Fibroblast of lung (primary cell): ENCODE measurements at places on chromosomes 7 and 10. TPM values are rescaled to one million over a fixed set of nuclear protein-coding genes. Genes with fewer than 3 reads are reported as not detected.

DNA sequence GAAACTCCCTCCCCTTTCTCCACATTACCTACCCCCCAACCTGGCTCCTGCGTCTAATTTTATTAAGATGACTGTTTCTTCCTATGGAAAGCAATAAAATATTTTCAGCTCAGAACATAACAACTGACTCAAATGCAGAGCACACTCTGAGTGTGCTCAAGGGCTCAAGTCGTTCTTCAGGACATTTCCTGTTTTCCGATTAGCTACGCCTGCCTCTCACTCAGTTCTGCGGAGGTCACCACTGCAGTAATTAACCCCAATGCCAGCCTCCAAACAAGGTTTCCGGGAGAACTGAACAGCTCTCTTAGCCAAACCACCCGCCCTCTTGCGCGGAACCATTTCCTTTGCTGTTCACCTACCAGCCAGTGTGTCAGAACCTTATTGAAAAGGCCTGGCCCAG is 19.3 kb downstream of the MYOF start:
- no peaks in the 10 kb centered on the region for H3K27me3 ChIP-seq
- peak; percentile 46 for DNase-seq
- no peak overlapping the region for H3K4me3 ChIP-seq
- H3K36me3 ChIP-seq, result peaks cover 3% of the 10 kb centered on the region
- peaks cover 66% of the 10 kb centered on the region for H3K4me1 ChIP-seq

- H3K4me3 ChIP-seq, result no peak overlapping the region
- H3K36me3 ChIP-seq, result no peaks in the 10 kb centered on the region
- no peaks in the 10 kb centered on the region for H3K27me3 ChIP-seq
- peaks cover 19% of the 10 kb centered on the region for H3K4me1 ChIP-seq
- H3K27ac ChIP-seq, result no peak overlapping the region
- no peak for DNase-seq
These were observed 23.1 kb downstream of the AGAP3 start for GRCh38 chr7:151109094-151110048.

TNRC18 gene
- 32.1 and 38.5 TPM in 2 replicates for total RNA-seq

MBLAC1 gene
- 1.8 and 2.5 TPM in 2 replicates for total RNA-seq

LRRC18 gene
- under 0.01 and 0.66 TPM in 2 replicates for total RNA-seq

GRCh38 chr10:127386606-127387327 is 162.3 kb upstream of the NPS start:
- no peak overlapping the region for H3K27ac ChIP-seq
- H3K4me1 ChIP-seq, result no peaks in the 10 kb centered on the region
- DNase-seq, result no peak
- no peaks in the 10 kb centered on the region for H3K27me3 ChIP-seq
- H3K4me3 ChIP-seq, result no peak overlapping the region

- peak; percentile 36 for DNase-seq
- H3K27ac ChIP-seq, result no peak overlapping the region
- H3K4me3 ChIP-seq, result no peak overlapping the region
- no peaks in the 10 kb centered on the region for H3K27me3 ChIP-seq
- H3K4me1 ChIP-seq, result no peaks in the 10 kb centered on the region
These were observed 48.7 kb upstream of the DYNC1I1 start for GRCh38 chr7:95723583-95724180.

NPC1L1 gene
- total RNA-seq, result under 0.01 TPM in 2 replicates

TMEM176A gene
- 14.2 and 61.1 TPM in 2 replicates for total RNA-seq

SFTPA2 gene
- not detected in 2 replicates for total RNA-seq

- H3K4me3 ChIP-seq, result no peak overlapping the region
- H3K4me1 ChIP-seq, result peaks cover 5% of the 10 kb centered on the region
- no peaks in the 10 kb centered on the region for H3K27me3 ChIP-seq
- DNase-seq, result peak; percentile 54
- H3K36me3 ChIP-seq, result no peaks in the 10 kb centered on the region
These were observed 177.9 kb downstream of the RPS24 start for GRCh38 chr10:78211561-78212051.

- H3K4me1 ChIP-seq, result no peaks in the 10 kb centered on the region
- H3K36me3 ChIP-seq, result no peaks in the 10 kb centered on the region
- H3K4me3 ChIP-seq, result no peak overlapping the region
These were observed 72.6 kb downstream of the COPG2 start for GRCh38 chr7:130595986-130596385.

- no peaks in the 10 kb centered on the region for H3K27me3 ChIP-seq
- DNase-seq, result no peak
- no peak overlapping the region for H3K27ac ChIP-seq
- no peak overlapping the region for H3K4me3 ChIP-seq
- H3K36me3 ChIP-seq, result no peaks in the 10 kb centered on the region
- no peaks in the 10 kb centered on the region for H3K4me1 ChIP-seq
These were observed 78.9 kb downstream of the SRI start for GRCh38 chr7:88140947-88141346.

DNA sequence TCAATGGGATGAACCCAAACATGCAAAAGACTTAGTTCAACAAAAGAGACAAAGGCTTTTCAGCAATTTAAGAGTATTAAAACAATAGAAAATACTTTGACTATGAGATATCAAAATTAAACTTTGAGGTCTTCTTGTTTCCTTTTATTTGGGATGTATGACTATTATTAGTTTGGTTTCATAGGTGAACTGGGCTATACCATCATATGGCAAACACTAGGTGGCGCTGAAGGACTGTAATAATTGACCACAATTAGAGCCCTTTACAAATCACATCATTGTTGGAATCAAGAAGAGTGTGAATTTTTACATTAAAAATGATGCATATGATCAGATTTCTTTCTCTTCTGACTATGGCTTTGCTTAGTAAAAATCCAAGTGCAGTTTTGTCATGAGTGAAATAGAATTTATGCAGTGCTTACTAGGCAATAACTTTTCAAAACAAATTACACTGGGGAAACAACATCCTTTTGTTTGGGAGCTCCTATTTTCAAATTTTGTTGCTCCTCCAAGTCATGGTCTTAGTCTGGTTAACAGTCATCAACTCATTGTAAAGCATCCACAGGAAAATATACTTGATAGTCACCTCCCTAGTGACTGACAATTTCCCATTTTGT is 14.7 kb upstream of the NXPH1 start:
- no peaks in the 10 kb centered on the region for H3K27me3 ChIP-seq
- no peak overlapping the region for H3K4me3 ChIP-seq
- H3K27ac ChIP-seq, result no peak overlapping the region
- no peaks in the 10 kb centered on the region for H3K36me3 ChIP-seq
- DNase-seq, result peak; percentile 49

TRAPPC14 gene
- total RNA-seq, result 5.6 and 5.9 TPM in 2 replicates

ZNF425 gene
- total RNA-seq, result 4.6 and 5.4 TPM in 2 replicates

GRCh38 chr10:74988832-74989561 is 122.5 kb upstream of the SAMD8 start:
- H3K36me3 ChIP-seq, result peaks cover 1% of the 10 kb centered on the region
- DNase-seq, result peak; percentile 25
- H3K27ac ChIP-seq, result no peak overlapping the region
- no peaks in the 10 kb centered on the region for H3K27me3 ChIP-seq
- H3K4me3 ChIP-seq, result no peak overlapping the region

DNA sequence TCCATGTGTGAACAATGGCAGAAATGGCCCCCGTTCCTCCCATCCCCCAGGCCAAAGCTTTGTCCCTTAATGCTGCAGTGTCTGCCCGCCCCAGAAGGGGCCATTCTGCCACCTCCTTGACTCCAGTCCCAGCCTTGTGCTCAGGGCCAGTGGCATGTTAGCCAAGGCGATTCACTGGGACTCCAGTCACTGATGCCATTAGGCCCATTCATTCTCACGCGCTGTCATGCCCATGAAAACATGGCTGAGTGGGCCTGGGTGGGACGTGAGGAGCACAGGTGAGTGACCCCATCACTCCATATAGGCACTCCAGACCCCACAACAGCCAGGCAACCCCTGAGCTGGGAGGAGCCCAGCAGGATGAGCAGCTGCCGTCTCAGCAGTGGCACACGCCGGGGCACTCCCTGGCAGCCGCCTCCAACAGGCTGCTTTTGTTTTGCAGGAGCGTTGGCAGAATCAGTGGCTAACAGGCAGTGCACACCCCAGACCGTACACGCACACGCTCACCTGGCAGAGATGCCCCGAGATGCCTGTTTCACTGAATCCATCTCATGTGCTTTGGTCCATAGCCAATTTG is 79.5 kb downstream of the TCERG1L start:
- no peak for DNase-seq
- H3K4me1 ChIP-seq, result no peaks in the 10 kb centered on the region
- H3K27me3 ChIP-seq, result no peaks in the 10 kb centered on the region
- H3K4me3 ChIP-seq, result no peak overlapping the region
- no peak overlapping the region for H3K27ac ChIP-seq
- H3K36me3 ChIP-seq, result no peaks in the 10 kb centered on the region

ABCB4 gene
- total RNA-seq, result 0.26 and 0.66 TPM in 2 replicates

RASSF4 gene
- total RNA-seq, result 5.4 and 11.4 TPM in 2 replicates

DNA sequence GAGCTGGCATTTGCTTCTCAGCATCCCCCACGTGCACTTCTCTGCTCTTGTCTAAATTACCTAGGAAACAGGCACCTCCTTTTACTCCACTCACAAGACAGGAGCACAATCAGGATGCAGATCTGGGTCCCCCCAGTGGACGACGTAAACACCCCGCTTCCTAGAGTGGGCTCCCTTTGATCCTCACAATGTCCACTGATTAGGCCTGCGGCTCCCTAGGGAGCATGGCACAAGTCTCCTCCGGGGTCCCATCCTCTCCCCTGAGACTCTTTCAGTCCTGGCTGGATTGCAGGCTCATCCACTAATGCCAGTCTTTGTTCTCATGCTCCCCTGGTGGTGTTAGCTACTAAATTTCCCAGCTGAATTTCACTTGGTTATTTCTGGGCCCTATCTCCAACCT is 98.3 kb downstream of the GLI3 start:
- peaks cover under 1% of the 10 kb centered on the region for H3K4me1 ChIP-seq
- no peaks in the 10 kb centered on the region for H3K36me3 ChIP-seq
- H3K4me3 ChIP-seq, result no peak overlapping the region

MAT1A gene
- total RNA-seq, result not detected in 2 replicates

DNA sequence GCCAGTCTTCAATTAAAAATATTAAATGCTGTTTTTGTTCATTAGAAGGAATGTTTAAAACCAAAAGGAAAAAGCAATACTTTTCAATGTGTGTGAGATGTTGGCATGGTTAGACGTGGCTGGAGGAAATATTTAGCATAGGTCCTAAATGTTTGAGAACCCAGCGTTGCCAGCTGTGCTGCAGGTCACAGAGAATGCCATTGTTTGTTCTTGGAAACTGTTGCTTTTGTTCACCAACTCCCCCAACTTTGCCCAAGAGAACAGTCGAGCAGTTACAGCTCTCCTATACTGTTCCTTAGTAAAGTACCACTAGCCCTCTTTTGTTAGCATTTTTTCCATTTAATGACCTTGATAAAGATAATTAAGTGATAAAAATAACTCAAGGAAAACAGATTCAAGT is 44.5 kb upstream of the ELMO1 start:
- H3K27me3 ChIP-seq, result no peaks in the 10 kb centered on the region
- no peaks in the 10 kb centered on the region for H3K36me3 ChIP-seq
- no peak overlapping the region for H3K27ac ChIP-seq
- H3K4me3 ChIP-seq, result no peak overlapping the region
- no peaks in the 10 kb centered on the region for H3K4me1 ChIP-seq

DNA sequence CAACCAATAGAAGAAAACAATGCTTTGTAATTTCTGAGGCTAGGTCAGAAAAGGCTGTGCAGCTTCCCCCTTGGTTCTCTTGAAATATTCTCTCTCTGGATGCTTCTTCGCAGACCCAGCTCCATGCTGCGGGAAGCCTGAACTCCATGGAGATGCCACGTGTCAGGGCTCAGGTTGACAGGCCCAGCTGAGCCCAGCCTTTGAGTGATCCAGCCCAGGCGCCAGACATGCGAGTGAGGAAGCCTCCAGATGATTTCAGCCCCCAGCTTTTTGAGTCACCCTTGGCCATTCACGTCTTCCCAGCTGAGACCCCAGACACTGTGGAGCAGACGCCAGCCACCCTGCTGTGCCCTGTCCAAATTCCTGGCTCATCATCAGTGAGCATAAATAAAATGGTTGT is 378.4 kb upstream of the NRP1 start:
- no peak for DNase-seq
- H3K4me3 ChIP-seq, result no peak overlapping the region
- H3K27ac ChIP-seq, result no peak overlapping the region

- no peaks in the 10 kb centered on the region for H3K27me3 ChIP-seq
- no peak for DNase-seq
- H3K27ac ChIP-seq, result no peak overlapping the region
- H3K36me3 ChIP-seq, result no peaks in the 10 kb centered on the region
- no peak overlapping the region for H3K4me3 ChIP-seq
These were observed 96.1 kb upstream of the PLXNA4 start for GRCh38 chr7:132672200-132672990.
